Dermis microvascular lymphatic vessel endothelial cell (primary cell): ENCODE measurements at places on chromosomes 13 and 19. TPM values are rescaled to one million over a fixed set of nuclear protein-coding genes. Genes with fewer than 3 reads are reported as not detected.

GRCh38 chr13:46289260-46289955 is 77.7 kb downstream of the LRRC63 start:
- DNase-seq: no peak

DNA sequence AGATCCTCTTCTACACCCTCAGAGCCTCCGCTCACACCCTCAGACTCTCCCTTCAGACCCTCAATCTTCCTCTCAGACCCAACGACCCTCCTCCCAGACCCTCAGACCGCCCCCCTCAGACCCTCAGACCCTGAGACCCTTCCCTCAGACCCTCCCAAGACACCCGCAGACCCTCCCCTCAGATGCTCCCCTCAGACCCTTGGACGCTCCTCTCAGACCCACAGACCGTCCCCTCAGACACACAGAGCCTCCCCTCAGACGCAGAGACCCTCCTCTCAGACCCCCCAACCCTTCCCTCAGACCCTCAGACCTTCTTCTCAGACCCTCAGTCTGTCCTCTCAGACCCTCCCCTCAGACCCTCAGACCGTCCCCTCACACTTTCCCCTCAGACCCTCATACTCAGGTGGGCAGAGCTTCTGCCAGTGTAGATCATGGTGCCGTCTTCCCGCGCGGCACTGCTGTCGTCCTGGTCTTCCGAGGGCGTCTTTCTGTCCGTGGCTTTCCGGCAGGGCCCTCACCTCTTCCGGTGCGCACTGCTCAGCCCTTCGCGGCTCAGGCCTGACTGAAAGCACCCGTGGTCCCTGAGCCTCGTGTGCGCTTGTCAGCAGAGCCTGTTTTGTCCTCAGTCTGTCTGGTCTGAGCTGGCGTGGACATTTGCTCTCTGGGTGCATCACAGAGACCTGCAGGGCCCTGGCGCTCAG is 18.9 kb upstream of the TFDP1 start:
- DNase-seq: no peak

DNA sequence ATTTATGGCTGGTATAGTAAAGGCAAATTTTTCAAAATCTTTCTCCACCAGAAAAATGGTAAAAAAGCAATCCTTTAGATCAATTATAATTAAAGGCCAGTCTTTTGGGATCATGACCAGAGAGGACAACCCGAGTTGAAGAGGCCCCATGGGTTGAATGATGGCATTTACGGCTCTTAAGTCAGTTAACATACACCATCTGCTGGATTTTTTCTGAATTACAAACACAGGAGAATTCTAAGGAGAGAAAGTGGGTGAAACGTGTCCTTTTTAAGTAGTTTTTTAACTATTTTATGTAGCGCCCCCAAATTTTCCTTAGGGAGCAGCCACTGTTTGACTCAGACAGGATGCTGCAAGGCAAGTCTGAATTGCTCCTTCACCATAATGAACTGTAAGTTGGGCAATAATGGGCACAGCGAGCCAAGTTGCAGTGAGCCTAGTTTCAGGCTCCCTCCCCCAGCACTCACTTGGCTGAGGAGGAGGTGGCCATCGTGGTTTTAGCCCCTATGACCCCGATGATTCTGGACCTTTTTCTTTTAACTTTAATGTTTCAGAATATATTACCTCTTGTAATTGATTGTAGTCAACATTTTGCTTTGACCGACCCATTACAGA is 13.6 kb upstream of the ZNF611 start:
- DNase-seq: peak; percentile 26

DNA sequence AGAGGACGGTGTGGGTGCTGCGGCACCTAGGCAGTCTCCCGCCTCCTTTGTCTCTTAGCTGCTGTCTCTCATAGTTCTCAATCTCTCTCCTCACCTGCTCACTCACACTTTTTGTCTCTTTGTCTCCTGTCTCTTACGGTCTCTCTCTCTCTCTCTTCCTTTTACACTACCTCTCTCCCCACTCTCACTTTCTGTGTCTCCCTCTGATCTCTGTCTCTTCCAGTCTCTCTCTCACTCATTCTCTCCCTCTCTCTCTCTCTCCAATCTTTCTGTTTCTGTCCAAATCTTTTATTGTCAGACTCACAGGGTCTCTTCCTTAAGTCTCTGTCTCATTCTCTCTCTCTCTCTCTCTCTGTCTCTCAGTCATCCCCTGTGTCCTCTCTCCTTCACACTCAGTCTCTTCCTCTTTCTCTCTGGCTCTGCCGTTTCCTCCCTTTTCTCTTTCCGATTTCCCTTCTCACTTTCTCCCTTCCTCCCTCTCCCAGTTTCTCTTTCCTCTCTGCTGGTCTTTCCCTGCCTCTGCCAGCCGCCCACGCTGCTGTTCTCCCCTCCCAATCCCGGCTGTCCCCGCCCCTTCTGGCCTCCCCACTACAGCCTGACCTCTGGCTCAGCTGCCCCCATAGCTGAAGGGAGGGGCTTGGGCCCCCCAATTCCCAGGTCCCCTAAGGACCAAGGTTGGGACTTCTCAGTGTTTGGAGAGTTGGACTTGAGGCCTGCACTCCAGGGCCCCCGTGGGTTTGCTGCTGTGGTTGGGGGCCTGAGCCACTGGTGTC is at the start of gene PLEKHA4:
PLEKHA4 (minus strand) TSS at position 504 of the 773 bp plus-strand sequence. CDS start 997 bp downstream, outside the sequence.
- DNase-seq: peak; percentile 33

DNA sequence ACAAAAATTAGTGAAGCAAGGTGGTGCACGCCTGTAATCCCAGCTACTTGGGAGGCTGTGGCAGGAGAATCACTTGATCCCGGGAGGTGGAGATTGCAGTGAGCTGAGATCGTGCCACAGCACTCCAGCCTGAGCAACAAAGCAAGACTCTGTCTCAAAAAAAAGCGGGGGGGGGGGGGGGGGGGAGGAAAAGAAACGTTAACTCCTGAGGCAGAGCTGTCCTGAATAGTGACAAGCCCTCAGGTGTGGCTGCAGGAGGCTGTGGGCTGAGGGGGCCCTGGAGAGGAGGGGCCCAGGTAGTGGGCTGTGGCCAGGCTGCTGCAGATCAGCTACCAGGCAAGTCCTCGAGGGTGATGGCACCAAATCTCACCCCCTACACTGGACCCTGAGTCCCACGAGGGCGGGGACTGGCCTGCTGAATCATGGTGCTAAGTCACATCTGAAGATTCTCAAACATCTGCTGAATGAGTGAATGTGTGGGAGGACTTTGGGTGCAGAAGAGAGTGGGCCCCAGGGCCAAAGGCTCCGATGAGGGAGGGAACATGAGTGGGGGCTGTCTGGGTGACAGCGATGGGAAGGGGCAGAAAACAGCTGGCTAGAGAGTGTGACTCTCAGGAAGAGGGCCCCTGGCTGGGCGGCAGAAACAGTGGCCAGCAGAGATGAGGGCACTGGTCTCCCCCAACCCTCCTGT is 24.6 kb upstream of the ATP1A3 start:
- no peak for DNase-seq

DNA sequence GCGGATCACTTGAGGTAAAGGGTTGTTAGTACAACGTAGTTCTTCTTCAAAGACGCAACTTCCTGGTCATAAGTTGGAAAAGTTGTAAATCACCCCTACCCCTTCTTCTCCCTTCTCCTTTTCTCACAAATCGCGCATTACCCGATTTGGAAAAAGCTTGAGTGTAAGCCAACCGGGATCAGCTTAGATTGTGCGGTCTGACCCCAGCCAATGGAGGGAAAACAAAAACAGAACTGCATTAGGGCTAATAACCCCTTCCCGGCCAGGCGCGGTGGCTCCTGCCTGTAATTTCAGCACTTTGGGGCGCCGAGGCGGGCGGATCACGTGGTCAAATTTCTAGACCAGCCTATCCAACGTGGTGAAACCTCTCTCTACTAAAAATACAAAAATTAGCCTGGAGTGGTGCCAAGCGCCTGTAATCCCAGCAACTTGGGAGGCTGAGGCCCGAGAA is 806 bp downstream of the ZNF90 start:
- DNase-seq: no peak

- DNase-seq: no peak
Observed at GRCh38 chr13:92572190-92572589, 654.4 kb upstream of the GPC6 start.

DNA sequence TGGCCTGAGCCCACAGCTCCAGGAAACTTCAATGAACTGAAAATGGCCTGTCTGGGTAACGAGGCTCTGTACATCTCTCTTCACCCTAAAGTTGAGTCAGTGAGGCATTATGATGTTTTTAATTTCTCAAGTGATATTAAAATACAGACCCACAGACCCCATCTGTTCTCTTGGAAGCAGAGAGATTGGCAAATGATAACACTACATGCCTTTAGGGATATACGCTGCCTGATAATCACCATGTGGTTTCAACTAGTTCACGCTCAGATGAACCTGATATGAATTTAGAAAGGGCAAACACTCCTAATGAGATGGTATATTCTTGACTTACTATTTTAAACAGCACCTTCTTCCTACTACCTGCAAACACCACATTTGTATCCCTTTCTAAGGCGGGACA is 127.5 kb downstream of the RFC3 start:
- no peak for DNase-seq

GRCh38 chr13:77519808-77520207 is 15.7 kb upstream of the SCEL start:
- peak; percentile 79 for DNase-seq

GRCh38 chr13:113836768-113837559 is 26.9 kb downstream of the GAS6 start:
- DNase-seq: peak; percentile 84

GRCh38 chr13:46352805-46353204 is 34.2 kb downstream of the RUBCNL start:
- DNase-seq: no peak

DNA sequence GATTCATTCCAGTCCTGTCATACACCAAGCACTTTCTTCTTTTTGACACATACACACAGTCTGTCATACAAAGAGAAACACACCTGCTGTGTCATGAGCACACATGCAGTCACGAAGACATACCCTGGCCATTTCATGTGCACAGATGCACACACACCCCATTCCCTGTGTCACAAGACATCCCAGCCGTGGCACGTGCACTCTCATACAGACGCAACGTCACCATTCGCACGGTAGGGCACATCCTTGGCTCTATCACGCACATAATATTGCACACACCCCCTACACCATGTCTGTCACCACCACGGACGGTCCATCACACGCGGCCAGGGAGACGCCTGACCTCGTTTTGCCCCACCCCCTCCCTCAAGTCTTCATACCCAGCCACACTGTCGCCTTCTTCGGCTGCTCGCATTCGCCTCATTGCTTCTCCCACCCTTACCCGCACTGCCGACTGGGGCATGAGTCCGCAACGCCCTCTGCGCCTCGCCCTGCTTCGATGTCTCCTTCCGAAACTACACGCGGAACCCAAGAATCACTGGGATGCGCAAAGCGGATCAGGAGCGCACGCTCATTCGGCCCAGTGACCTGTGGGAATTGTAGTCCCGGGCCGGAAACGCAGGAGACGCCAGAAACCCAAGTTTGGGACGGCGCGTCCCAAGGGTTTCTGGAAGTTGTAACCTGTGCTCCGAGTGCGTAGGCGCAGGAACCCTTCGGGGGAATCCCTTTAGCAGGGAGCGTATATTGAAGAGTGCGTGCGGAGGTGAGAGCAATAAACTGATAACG is 6.8 kb upstream of the ZNF283 start:
- DNase-seq: no peak

GRCh38 chr13:112761701-112762689 is 72.2 kb downstream of the ATP11A start:
- no peak for DNase-seq

GRCh38 chr13:32645854-32646253 is 59.6 kb downstream of the PDS5B start:
- no peak for DNase-seq

GRCh38 chr19:1823539-1824251 is 11.6 kb upstream of the ATP8B3 start:
- DNase-seq: no peak

GRCh38 chr19:4719499-4719866 is 4.2 kb downstream of the DPP9 start:
- no peak for DNase-seq

- peak; percentile 53 for DNase-seq
Observed at GRCh38 chr19:11096210-11096841, 7.1 kb downstream of the LDLR start.

DNA sequence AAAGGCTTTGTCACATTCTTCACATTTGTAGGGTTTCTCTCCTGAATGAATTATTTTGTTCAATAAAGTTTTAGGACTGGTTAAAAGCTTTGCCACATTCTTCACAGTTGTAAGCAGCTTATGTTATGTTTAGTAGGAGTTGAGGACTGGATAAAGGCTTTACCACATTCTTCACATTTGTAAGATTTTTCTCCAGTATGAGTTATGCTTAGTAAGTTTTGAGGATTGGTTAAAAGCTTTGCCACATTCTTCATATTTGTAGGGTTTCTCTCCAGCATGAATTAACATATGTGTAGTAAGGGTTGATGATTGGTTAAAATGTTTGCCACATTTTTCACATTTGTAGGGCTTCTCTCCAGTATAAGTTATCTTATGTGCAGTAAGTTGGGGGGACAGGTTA is 79.9 kb downstream of the ZNF431 start:
- DNase-seq: no peak

GRCh38 chr19:13629687-13630357 is 123.5 kb upstream of the CACNA1A start:
- peak; percentile 14 for DNase-seq

DNA sequence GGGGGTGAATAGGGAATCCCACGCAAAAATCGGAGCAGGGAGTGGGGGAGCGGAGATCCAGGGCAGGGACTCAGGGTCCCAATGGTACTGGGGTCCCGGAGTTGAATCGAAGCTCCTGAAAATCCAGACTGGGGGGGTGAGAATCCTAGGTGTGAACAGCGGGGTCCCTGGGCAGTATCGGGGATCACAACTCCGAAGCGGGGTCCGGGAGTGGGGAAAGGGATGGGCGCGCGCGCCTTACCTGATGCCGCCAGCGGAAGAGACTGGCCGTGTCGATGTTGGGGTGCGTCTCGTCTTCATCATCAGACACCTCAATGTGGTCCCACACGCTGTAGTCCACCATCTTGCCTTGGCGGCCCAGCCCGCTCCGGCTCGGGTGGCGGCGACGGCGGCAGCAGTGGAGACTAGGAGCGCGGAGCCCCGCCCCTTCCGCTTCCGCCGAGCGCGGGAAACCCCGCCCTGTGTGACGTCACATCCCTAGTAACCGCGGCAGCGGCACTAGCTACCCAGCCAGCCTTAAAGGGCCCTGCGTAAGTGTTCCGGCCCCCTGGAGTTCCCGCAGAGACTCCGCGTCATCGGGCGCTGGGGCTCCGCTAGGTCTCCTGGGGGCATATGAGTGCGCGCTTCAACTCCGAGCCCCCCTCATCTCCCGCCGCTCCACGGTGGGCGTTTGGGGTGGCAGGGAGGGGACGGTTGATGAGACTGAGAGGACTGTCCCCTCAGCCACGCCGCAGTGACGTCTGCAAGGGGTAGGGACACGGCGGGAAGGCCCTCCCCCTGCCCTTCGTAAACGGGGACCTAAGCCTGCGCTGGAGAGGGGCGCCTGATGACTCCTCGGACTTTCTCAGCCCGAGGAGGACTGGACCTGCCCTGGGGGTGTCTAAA is at the start of gene CDC37:
CDC37 (minus strand) TSS at position 406 of the 885 bp plus-strand sequence; CDS start at position 343, 63 bp downstream.
- peak; percentile 97 for DNase-seq

The PNMA8A gene
- under 0.01 and 0.26 TPM in 2 replicates for total RNA-seq

The RNF113B gene
- total RNA-seq: not detected in 2 replicates

The ACER1 gene
- not detected in 2 replicates for total RNA-seq

The ZNF527 gene
- total RNA-seq: 2.8 and 4.6 TPM in 2 replicates

The TMEM38A gene
- 0.90 and 2.1 TPM in 2 replicates for total RNA-seq

The FCAR gene
- not detected in 2 replicates for total RNA-seq

The RETN gene
- not detected in 2 replicates for total RNA-seq

The CEACAM3 gene
- not detected in 2 replicates for total RNA-seq

The DNAAF3 gene
- total RNA-seq: 0.26 and 0.38 TPM in 2 replicates

The SHANK1 gene
- under 0.01 and 0.13 TPM in 2 replicates for total RNA-seq

The TOMM40 gene
- 41.0 and 48.9 TPM in 2 replicates for total RNA-seq
